Stimulated activated CD8-positive, alpha-beta memory T cell treated with anti-CD3 and anti-CD28 coated beads, Interleukin-2, amount 100 ng/mL, for 1 hour (primary cell): ENCODE measurements at places on chromosomes 11 and 22.

GRCh38 chr11:1647901-1648652, 18.5 kb downstream of the KRTAP5-5 start:
- no peak for DNase-seq

- no peak for DNase-seq
Measured at GRCh38 chr11:97157221-97157740, 767.5 kb downstream of the JRKL start.

DNA sequence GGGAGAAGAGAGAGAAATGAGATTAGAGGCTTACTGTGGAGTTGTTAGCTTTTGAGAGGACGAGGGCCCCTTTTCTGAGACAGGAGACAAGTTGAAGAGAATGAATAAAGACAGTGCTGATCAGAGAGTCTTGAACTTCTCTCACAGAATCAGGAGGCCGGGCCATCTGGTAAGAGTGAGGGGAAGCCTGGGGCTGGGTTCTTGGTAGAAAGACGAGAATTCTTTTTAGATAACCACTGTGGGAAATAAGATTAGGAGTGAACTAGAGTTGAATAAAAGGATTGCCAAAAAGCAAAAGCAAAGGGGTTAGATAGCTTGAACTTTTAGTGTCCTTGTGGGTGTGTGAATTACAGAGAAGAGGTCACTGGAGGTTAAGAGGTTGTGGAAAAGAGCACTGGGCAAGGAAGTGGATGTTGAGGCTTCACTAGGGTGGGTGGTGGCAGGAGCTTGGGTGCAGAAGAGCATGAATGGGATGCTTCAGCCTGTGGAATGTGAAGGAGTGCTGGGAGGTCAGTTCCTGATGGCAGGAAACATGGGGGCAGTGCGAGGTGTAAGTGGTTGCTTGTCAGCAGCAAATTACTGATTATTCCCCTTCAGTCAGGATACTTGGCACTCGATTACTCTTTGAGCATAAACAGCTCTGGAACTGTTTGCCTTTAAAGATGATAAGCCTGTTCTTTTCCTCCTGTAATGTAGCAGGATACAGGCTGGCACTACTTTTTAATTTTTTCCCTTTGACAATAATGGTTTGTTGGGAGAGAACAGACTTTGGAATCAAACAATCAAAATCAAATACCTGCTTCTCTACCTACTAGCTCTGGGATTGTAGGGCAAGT, 98.3 kb downstream of the ARHGAP42 start:
- DNase-seq: no peak

DNA sequence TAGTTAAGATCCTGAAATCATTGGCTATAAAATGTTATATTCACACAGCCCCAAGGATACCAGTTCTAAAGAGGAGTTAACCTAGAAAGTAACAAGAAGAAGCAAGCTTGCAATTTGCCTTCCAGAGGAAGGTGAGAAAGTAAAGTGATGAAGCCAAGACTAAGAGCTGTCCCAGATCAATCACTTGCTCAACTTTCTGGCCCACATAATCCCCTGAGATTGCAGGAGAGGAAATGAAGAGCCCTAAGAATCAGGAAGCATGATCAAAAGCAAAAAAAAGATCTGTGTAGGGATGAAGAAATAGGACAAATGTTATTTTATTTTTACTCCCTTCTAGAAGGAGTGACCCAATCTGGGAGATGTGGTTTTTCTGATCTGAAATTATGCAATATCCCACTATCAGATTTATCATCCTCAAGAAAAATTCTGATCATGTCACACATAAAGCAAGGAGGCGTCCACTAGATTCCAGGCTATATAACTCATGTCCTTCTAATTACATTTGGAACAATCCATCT, 180.3 kb upstream of the GUCY1A2 start:
- DNase-seq: no peak

DNA sequence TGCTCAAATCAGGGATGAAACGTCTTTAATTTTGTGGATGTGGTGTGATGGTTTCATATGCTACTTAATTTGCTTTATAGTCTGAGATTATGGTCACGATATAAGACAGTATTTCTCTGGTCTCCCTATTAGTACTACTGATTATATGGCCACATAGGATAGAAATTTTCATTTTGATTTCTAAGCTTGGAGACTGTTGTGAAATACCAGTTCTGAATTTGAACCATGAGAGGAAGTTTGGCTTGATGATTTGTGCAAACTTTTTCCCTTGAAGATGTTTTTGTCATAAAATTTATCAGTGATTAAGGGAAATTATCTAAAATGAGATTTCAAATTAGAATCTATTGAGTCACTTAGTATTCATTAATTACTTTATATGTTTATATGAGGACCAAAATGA, 2.7 kb downstream of the RNF169 start:
- DNase-seq: no peak

DNA sequence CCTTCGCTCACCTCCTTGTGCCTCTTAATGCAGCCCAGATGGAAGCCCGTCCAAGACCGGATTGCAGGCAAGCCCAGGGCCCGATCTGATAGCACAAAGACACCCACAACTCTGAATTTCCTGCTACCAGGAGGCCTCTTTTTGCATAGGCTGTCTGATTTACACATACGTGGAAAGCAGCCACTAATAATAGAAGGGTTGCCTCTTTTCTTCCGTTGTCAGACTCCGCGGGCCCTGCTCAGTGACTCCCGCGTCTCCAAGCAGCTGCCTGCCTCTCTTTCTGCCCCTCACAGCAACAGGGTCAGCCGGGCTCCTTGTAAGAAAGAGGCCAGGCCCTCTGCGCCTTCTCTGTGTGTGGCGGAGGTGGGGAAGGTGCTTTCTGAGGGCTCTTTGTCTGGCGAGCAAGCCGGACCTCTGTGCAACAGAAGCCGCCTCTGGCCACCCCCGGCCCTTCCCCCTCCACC, 26.7 kb downstream of the FLI1 start:
- DNase-seq: no peak

DNA sequence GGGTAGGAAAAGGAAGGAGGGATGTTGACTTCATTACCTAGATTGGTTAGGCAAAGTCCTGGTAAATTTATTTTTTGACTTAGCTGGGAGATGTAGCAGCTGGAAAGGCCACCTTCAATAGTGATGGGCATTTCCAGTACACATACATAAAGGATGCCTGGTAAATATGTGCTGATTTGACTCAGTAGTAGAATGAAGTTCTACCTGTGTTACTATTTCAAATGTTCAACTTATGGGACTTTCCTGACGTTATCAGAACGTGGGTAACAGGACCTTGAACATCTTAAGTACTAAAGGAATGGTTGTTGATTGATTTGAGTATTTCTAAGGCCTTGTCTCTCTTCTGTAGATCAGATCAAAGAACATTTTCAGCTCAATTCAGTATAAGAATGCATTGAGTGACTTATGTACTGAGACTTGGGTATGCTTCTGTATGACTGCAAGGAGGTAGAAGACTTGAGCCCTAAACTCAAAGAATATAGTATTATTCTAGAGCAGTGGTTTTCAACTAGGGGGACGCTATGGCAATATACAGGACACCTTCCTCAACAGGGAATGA, 27.1 kb downstream of the RNF121 start:
- DNase-seq: no peak

- DNase-seq: peak; percentile 52
Measured at GRCh38 chr22:49992921-49993648, 19.5 kb downstream of the IL17REL start.

DNA sequence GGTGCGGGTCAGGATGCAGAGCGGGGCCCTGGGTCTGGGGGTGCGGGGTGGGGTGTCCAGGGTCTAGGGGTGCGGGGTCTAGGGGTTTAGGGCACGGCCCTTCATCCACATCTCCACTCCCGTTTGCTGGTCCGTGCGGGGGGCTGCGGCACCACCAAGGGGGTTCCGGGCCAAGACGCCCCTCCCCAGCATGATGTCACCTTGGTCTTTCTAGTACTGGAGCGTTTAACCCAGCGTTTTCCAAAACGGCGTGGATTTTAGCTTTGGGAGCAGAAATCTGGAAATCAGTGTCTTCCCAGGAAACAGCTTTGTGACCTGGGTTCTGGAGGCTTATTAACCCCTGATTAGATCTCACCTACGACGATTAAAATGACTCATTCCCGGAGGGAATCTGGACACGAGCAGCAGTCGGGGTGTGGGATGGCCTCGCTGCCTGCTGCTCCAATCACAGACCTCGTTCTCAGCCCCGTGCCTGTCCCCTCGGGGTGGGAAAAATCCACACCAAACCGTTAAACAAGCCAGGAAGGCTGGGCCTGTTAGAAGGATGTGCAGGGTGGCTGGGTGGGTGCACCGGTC, 759 bp downstream of the AP2A2 start:
- DNase-seq: no peak

- DNase-seq: no peak
Measured at GRCh38 chr11:112538534-112539280, 278.0 kb upstream of the PLET1 start.

- DNase-seq: no peak
Measured at GRCh38 chr11:63563201-63564055, at the start of gene PLAAT2. TSS of gene PLAAT2 (minus strand) at chr11:63563379. CDS start at chr11:63563324, 55 bp downstream.

GRCh38 chr11:31973172-31973571, 117.7 kb upstream of the RCN1 start:
- no peak for DNase-seq

DNA sequence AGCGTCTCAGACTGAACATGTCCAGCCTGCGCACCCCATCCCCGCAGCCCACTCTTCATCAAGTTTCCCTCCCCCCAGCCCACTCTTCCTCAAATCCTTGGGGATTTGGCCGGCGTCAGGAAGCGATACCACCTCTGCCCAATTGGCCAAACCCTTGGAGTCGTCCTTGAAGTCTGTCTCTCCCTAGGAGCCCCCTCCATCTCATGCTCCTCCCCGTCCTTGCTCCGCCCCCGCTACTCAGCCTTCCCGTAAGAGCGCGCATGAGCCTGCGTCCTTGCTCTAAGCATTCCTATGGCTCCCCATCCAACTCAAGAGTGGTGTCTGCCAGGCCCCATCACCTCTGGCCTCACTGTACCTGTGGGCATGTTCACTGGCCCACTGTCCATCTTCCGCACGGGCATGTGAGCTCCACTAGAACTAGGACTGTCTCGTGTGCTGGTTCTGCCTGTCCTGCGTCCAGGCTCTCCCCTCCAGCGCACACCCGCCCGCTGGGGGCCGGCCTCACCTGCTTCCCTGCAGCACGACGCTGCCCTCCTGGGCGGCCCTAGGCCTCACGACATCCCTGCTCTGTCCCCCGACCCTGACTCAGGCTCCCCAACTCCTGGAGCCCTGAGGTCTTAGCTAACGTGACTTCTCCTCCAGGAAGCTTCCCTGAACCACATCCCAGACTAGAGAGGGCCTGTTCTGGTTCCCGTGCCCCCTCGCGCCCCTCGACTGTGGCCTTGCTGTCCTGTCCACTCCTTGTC, 30.5 kb upstream of the TTLL12 start:
- DNase-seq: no peak

GRCh38 chr11:7869467-7869866, 61.6 kb downstream of the OR10A6 start:
- DNase-seq: no peak

DNA sequence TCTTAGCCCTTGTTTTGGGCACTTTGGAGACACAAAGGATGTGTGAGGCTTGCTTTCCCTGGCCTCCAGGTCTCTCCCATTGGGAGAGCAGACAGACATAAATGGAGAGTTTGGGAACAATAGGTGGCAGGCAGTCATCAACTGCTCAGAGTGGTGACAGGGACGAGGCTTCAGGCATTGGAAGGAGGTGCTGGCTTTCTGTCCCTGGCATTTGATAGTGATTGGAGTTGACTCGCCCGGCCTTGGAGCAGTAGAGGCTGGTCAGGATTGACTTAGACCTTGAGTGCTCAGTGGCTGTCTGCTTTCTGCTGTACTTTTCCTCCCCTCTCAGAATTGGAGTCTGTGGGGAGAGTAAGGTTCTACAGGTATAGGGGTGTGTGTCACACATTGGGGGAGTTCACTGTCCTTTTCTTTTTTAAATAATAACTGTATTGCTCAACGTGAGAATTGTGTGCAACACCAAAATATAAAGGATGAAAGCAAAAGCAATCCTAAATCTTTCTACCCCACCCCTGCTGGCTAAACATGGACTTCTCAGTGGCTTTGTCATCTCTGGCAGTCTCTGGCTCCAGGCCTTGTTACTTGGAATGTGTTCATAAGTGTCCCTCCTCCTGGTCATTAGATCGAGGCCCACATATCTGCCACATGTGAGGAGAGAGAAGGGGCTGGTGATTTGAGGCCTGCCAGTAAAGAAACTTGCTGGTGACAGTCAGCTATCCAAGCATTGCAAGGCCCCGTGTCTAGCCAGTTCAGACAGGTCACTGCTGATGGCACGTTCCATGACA, 21.1 kb downstream of the SHISA8 start:
- DNase-seq: no peak

DNA sequence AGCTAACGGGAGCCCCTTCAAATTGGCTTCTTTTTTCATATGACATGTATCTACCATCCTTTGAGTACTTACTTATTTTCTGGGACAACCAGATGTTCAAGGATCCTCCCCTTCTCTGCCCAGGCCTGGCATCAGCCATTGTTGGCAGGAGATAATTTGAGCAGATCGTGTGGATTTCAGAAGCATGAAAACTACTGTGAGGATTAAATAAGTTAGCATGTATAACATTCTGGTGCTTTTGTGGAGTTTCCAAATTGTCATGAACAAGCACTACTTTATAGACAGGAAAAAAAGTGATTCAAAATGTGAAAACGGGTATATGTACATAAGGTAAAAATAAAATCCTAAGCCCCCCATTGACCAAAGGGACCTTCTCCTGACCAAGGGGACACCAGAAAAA, 2.1 kb upstream of the NADSYN1 start:
- DNase-seq: no peak

DNA sequence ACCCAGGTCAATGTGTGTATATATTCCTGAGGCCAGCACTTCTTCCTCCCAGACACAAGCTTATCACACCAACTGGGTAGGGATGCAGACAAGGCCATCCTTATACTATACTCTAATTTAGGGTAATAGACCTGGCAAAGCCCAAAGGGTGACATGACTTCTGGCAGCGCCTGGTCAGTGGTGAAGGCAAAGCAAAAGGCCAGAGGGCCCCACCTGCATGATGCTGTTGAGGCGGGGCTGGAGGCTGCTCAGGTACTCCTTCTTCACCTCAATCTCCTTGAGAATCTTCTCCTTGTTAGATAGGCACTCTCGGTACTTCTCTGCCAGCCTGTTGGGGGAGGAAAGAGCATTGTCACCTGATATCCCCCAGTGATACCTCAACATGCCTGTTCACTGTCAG, 17.1 kb downstream of the THOC5 start:
- DNase-seq: no peak

GRCh38 chr22:44330188-44330743, 17.5 kb upstream of the SHISAL1 start:
- no peak for DNase-seq

- DNase-seq: no peak
Measured at GRCh38 chr11:405323-405953, 9.4 kb downstream of the SIGIRR start.

DNA sequence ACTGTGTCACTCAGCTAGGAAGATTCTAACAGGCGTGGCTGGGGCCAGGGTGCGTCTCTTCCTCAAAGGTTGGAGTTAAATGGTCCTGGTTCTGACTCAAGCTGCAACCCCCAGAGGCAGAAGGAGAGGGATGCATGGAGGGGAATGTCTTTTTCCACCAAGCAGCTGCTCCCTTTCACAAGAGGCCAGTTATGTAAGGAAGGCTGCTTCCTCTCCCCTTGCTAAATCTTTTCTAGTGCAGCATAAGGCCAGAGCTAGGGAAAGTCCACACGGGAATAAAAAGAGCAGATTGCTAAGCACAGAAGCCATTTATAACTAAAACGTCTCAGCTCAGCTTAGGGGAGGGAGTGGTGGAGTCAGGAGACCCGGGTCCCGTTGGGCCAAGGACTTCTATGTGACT, 10.0 kb downstream of the PVALB start:
- DNase-seq: no peak

GRCh38 chr11:36890121-36890679, 292.2 kb upstream of the RAG2 start:
- DNase-seq: no peak
